ENCODE measurements at places on chromosomes 1 and 21. TPM values are rescaled to one million over a fixed set of nuclear protein-coding genes. Genes with fewer than 3 reads are reported as not detected.
A peak's percentile ranks its signal among the peaks of the same experiment; 100 is the strongest.

DNA sequence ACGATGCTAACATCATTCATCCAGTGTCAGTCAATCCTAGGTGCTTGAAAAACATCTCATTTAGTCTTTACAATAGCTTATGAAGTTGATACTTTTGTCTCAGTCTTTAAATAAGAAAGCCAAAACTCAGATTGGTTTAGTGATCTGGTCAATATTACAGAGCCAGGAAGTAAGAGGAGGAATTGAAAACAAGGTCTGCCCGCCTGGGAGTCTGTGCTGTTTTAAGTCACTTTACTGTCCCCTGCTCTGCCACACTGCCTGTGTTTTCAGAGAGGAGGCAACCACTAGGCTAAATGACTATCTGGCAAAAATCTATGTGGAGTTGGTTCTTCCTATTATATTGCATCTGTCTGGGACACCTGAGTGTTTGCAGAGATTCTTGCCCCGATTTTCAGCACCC lies 62.3 kb downstream of the ST6GALNAC3 start:
- H3K36me3 ChIP-seq = no peaks in the 10 kb centered on the region
- H3K27me3 ChIP-seq = peaks cover 8% of the 10 kb centered on the region
- no peak overlapping the region for H3K4me3 ChIP-seq
- H3K4me1 ChIP-seq = no peaks in the 10 kb centered on the region
- DNase-seq = no peak
- H3K27ac ChIP-seq = no peak overlapping the region

DNA sequence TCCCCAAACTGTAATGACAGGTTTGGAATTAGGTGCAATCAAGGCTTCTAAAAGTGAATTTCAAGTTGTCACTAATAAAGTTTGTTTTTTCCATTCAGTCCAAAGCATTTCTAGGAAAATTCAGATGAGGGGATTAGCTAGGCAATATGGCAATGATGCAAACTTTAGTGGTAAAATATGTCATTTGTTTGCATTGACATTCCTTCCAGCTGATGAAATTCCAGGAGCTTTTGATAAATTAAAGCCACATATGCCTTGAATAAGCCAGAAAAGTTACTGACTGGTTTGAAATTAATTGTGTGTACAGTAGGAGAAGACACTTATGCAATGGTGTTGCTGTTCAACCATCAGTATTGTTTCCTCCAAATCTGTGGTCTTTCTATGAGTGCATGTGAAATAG lies 57.8 kb downstream of the MROH9 start:
- no peak for DNase-seq
- no peak overlapping the region for H3K4me3 ChIP-seq
- no peaks in the 10 kb centered on the region for H3K36me3 ChIP-seq
- no peak overlapping the region for H3K27ac ChIP-seq
- H3K4me1 ChIP-seq = no peaks in the 10 kb centered on the region

GRCh38 chr1:54810153-54810942 lies 9.2 kb upstream of the TTC22 start:
- no peaks in the 10 kb centered on the region for H3K27me3 ChIP-seq
- peaks cover 26% of the 10 kb centered on the region for H3K4me1 ChIP-seq
- no peaks in the 10 kb centered on the region for H3K36me3 ChIP-seq

GRCh38 chr21:45532826-45533360 lies 9.3 kb downstream of the SLC19A1 start:
- H3K27me3 ChIP-seq = no peaks in the 10 kb centered on the region
- DNase-seq = no peak
- H3K36me3 ChIP-seq = peaks cover 5% of the 10 kb centered on the region
- H3K4me1 ChIP-seq = no peaks in the 10 kb centered on the region

- peak; percentile 56 for DNase-seq
- peak overlapping the region; percentile 70 for H3K27ac ChIP-seq
- H3K4me3 ChIP-seq = peak overlapping the region; percentile 72
- H3K4me1 ChIP-seq = peaks cover 28% of the 10 kb centered on the region
- H3K27me3 ChIP-seq = no peaks in the 10 kb centered on the region
Observed at GRCh38 chr1:111140680-111140967, 601 bp downstream of the CEPT1 start.

DNA sequence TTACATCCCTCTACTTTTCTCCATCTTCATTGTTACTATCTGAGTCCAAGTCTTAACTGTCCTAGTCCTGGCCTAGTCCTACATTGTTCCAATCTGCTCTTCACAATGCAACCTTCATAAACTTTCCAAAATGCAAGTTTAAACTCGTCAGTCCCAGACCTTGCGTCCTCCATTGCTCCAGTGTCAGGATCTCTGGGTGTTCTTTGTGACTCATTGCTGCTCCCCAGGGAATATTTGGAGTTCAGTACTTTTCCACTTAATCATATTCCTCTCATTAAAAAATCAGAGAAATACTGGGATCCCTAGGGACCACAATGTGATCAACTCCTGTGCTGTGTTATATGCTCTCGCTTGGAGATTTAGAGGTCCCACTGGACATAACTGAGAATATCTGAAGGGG lies 18.0 kb upstream of the KPRP start:
- no peaks in the 10 kb centered on the region for H3K36me3 ChIP-seq
- no peaks in the 10 kb centered on the region for H3K27me3 ChIP-seq
- DNase-seq = no peak
- H3K27ac ChIP-seq = no peak overlapping the region
- no peaks in the 10 kb centered on the region for H3K4me1 ChIP-seq
- H3K4me3 ChIP-seq = no peak overlapping the region

DNA sequence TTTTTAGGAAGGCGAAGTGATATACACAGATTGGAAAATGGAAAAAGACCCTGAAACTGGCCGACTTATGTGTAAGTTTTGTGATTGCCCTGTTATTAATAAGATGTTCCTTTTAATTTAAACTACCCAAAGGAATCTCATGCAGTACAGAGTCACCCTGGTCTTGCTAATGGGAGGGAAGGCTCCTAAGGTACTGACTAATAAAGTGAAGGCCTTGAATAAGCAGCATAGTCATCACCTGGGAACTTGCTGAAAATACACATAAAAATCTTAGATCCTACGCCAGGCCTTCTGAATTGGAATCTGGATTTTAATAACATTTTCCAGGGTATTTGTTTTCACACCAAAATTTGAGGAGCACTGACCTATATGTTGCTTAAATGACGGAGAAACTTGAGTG lies 73.4 kb upstream of the MCOLN3 start:
- H3K4me1 ChIP-seq = no peaks in the 10 kb centered on the region
- DNase-seq = no peak
- H3K27ac ChIP-seq = no peak overlapping the region

DNA sequence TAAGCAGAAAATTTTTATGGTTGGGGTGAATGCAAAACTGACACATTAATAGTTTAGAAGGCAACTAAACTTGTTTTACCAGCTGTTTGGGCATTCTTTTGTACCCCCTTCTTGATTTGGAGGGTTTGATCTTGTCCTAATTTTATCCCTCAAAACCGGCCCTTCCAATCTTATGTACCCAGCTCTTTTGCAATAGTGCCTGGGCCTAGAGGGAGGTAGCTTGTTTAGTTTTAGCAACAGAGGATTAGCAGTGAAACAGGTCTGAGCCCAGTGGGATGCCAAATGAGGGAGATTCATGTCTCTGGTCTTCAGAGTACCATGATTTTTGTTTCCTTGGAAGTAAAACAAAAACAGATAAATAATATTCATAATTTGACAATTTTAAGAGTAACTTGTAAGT lies 45.1 kb downstream of the CRP start:
- no peaks in the 10 kb centered on the region for H3K36me3 ChIP-seq
- H3K27me3 ChIP-seq = no peaks in the 10 kb centered on the region
- no peak overlapping the region for H3K27ac ChIP-seq
- H3K4me3 ChIP-seq = no peak overlapping the region
- no peaks in the 10 kb centered on the region for H3K4me1 ChIP-seq
- no peak for DNase-seq

DNA sequence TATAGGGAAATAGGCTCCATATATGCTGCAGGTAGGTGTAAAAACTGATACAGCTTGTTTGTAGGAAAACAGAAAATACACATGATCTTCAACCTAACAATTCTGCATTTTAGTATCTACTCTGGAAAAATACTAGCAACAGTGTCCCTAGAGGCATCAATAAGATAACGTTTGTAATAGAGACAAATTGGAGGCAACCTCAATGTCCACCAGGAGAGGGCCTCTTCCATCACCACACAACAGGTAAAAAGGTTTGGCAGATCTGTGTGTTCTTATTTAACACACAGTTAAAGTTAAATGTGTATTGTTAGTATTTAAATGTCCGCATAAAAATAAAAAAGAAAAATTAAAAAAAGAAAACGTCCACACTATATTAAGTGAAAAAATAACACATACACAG lies 5.4 kb downstream of the EIF2D start:
- H3K27me3 ChIP-seq = no peaks in the 10 kb centered on the region
- H3K4me3 ChIP-seq = no peak overlapping the region
- H3K27ac ChIP-seq = no peak overlapping the region
- H3K36me3 ChIP-seq = peaks cover 8% of the 10 kb centered on the region
- DNase-seq = no peak

GRCh38 chr1:156582388-156583017 lies 3.0 kb downstream of the TTC24 start:
- DNase-seq = no peak
- H3K36me3 ChIP-seq = no peaks in the 10 kb centered on the region
- no peaks in the 10 kb centered on the region for H3K27me3 ChIP-seq
- no peak overlapping the region for H3K27ac ChIP-seq

DNA sequence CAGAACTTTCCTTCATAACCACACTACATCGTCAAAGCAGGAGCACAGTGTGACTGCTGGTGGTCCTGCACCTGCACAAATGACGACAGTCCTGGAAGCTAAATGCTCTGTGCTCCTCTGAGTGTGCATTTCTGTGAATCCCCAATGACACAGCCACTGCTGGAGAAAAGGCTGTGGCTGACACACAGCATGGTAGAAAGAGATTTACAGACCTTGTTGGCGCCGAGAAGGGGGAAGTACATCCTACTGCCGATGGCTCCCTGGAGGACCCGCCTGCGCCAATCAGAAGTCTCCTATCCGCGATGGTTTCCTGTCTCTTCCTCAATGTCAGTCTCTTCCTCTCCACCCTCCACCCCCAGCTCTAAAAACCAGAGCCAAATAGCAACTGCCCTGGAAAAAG lies 115.4 kb upstream of the RAB4A start:
- H3K4me3 ChIP-seq = no peak overlapping the region
- H3K27ac ChIP-seq = no peak overlapping the region
- no peaks in the 10 kb centered on the region for H3K36me3 ChIP-seq
- peaks cover 63% of the 10 kb centered on the region for H3K27me3 ChIP-seq
- no peaks in the 10 kb centered on the region for H3K4me1 ChIP-seq

- no peak overlapping the region for H3K4me3 ChIP-seq
- H3K27ac ChIP-seq = no peak overlapping the region
- peaks cover 7% of the 10 kb centered on the region for H3K36me3 ChIP-seq
- H3K27me3 ChIP-seq = no peaks in the 10 kb centered on the region
Observed at GRCh38 chr1:155463865-155464650, 98.5 kb downstream of the ASH1L start.

- DNase-seq = no peak
- no peak overlapping the region for H3K27ac ChIP-seq
- peaks cover 19% of the 10 kb centered on the region for H3K4me1 ChIP-seq
- H3K4me3 ChIP-seq = no peak overlapping the region
- no peaks in the 10 kb centered on the region for H3K36me3 ChIP-seq
- no peaks in the 10 kb centered on the region for H3K27me3 ChIP-seq
Observed at GRCh38 chr21:45326169-45326851, 38.6 kb upstream of the POFUT2 start.

DNA sequence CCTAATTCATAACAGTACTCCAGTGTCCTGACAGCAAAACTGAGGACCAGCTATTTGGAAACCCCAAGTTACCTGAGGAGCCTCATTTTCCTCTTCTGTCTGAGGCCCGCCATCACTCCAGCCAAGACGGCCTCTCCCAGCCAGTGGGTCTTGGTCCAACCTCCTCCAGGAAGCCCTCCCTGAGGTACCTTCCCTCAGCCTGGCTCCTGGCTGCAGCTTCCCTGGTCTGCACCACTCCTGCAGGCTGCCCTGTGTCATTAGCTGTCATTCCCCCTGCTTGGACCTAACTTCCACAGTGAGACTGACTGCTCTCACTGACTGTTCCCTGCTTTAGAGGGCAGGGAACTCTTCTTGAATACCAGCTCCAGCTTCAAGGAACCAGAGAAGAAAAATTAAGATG lies 33.0 kb downstream of the BCAR3 start:
- H3K36me3 ChIP-seq = peaks cover 87% of the 10 kb centered on the region
- peak overlapping the region; percentile 33 for H3K27ac ChIP-seq
- no peak for DNase-seq

- H3K27me3 ChIP-seq = 0 out of 2 replicates have a peak, but pooled peaks cover 4% of the 10 kb centered on the region
- no peak overlapping the region for H3K4me3 ChIP-seq
- no peaks in the 10 kb centered on the region for H3K4me1 ChIP-seq
- no peak for DNase-seq
Observed at GRCh38 chr21:37915497-37915911, 753 bp downstream of the KCNJ6 start.

PLA2G2C gene
- total RNA-seq = 0.48 TPM

CHD5 gene
- total RNA-seq = 0.50 TPM

YBX1 gene
- 1,130 TPM for total RNA-seq

SPRR2A gene
- total RNA-seq = not detected

CIART gene
- total RNA-seq = 16.6 TPM

MX2 gene
- 3.4 TPM for total RNA-seq

ETV3L gene
- total RNA-seq = not detected

IPP gene
- 25.4 TPM for total RNA-seq

MTARC2 gene
- 23.1 TPM for total RNA-seq

SLC25A24 gene
- total RNA-seq = 47.3 TPM

Measured in PC-9 (cell line).